ENCODE measurements at places on chromosomes 5 and 9.

DNA sequence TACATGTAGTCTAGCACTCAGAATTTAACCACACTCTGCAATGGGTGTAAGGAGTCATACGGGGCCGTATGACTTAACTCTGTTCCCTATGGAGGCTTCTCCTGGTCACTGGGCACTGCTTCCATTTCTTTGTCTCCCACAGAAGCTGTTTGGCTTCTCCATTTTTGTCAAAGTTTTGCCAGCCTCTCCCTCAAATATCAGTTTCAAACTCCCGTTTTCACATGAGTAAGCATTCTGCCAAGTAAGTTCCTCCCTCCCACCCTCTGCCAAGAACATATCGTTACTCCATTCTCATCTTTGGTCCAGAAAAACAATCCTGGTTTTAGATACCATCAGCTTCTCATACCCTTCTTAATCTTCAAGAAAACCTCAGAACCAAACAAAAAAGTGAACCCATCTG lies 6.1 kb downstream of the AFAP1L1 start:
- DNase-seq = no peak

DNA sequence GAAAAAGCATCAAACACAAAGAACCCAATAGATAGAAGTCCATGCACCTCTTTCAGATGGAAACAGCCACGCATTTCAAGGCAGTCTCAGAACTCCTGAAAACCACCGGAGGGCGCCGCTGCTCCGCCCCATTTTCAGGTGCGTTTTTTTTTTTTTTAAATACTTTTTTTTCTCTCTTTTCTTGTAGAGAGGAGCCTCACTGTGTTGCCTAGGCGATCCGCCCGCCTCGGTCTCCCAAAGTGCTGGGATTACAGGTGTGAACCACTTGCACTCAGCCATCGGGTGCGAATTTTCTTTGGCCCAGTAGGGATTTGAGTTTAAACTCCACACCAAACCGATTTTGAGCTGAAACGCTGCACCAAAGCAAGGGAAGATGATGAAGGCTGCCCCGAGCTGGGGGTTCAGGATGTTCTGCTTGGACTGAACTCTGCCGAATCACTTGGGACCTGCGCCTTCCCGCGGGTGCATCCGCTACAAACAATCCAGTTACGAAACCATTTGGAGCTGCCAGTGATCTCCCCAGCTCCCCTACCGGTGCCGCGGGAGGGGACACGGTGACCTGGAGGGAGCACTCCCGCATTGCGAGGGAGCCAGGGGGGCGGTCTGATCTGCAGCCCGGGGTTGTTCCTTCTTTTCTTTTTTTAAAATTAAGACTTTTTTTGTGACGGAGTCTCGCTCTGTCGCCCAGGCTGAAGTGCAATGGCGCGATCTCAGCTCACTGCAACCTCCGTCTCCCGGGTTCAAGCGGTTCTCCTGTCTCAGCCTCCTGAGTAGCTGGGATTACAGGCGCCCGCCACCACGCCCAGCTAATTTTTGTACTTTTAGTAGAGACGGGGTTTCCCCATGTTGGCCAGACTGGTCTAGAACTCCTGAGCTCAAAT lies 1.4 kb downstream of the PTGR1 start:
- DNase-seq = peak; percentile 49

DNA sequence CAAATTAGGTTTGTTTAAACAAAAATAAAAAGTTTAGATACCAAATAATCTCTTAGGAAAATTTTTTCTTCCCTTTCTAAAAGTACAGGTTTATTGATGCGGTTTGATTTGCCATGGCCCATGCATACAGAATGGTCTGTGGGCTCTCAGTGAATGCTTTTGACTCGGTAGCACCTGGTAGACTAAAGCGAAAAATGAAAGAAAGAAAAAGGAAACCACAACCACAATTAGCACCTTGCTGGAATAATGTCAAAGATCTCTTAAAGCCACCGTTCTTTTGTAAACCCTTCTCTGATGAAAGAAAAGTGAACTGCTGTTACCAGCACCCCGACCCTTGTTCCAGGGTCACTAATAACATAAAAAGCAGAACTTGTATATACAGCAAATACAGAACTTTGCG lies 157.9 kb downstream of the NFIB start:
- no peak for DNase-seq

DNA sequence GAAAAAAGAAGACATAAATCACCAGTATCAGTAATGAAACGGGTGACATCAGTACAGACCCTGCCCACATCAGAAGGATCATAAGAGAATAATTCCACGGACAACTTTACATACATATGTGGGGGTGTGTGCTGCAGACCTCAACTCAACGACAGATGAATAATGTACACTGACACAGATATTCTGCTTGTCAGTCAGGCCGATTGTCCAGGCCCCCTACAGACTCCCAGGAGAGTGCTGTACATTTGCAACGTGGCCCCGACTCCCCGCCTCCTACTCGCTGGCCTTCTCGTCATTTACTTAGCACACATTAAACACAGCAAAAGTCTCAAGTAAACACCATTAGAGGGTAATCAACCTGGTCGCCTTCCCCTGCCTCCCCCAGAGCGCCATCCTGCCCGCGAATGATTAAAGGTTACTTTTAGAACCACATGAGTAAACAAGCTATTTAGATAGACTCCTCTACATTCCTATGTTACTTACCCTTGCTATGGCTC lies 3.5 kb upstream of the TMED9 start:
- DNase-seq = no peak

GRCh38 chr9:135745686-135746324 lies 43.8 kb downstream of the KCNT1 start:
- DNase-seq = no peak

DNA sequence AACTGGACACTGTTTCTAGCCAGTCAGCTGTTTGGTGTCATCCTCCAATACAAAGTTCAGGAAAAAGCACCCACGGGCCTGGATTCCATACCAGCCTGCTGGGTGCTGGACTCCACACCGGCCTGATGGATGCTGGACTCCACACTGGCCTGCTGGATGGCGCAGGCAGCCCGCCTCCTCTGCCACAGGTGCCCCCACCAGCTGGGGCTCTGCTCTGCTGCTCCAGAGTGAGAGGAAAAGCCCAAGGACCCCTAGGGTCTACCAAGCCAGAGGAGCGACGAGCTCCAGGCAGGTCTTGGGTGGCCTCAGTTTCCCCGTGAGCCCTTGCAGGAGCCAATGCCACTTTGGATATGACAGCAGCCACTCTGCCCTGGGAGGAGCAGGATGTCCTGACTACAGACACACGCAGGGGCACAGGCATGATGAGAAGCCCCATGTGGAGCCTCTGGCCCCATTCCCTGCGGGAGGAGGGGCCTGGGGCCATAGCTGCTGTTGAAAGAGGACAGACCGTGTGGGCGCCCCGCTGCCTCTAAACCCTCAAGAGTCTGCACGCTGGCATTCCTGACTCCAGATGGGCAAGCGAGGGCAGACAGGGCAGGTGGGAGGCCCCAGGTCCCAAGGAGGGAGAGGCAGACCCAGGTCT lies 141.6 kb downstream of the OLFM1 start:
- no peak for DNase-seq

DNA sequence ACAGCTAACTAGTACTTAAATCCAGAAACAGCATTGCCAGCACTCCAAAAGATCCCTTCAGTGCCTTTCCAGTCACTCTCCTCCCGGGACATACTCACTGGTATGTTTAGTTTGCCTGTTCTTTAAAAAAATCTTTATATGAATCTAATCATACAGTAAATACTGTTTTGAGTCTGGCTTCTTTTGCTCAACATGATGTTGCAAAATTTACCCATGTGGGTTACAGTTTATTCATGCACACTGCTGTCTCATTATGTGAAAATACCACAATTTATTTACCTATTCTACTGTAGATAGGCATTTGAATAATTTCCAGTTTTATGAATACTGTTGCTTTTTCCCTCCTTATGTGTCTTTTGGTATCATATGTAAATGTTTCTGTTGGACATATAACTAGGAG lies 13.5 kb downstream of the NDFIP1 start:
- no peak for DNase-seq

DNA sequence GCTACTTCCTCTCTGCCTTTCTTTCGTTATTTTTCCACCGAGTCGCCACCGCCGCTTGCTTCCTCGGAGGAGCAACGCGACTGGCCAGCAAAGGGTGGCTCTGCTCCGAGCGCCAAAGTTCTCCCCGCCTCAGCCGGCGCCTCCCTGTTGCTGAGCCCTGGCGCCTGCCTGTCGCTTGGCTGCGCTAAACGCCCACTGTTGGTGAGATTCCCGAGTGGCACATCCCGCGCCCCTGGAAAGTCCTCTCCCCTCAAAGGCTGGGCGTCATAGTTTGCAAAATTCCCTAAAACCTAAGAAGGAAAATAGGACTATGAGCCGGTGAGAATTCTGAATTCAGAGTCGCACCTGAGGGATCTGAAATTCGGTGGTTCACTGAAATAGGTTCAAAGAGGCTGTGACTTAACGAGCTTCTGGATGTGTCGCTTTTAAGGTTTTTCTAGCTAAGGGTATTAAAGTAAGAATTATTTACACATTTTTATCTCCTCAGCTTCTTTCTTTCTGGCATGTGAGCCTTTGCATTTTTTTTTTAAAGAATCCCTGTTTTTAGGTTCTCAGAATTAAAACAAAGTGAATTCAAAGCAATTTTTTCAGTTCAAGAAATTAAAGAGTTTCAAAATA lies at the start of gene GRIN3A:
GRIN3A (minus strand) TSS at position 82 of the 618 bp plus-strand sequence. CDS start 668 bp downstream, outside the sequence.
- peak; percentile 57 for DNase-seq
